Renal cortex interstitium (tissue), 15 donors: ENCODE measurements at places on chromosomes 7 and 10. TPM values are rescaled to one million over a fixed set of nuclear protein-coding genes. Genes with fewer than 3 reads are reported as not detected.

DNA sequence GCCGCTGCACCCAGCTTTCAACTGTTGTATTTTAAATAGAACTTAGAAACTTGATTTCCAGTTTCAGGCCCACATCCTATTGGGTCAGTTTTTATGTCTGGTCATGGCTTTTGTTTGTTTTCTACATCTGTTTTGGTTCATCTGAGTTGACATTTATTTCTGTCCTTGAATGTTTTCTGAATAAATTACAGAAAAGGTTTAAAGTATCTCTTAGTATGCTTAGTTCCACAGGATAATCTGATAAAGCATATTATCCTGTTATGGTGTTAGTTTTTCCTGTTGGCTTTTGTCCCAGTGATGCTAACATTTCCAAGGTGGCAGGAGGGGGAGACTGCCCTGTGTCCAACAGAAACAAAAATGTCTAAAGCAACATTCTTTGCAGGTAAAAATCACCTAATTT lies 733.2 kb downstream of the INHBA start:
- peak; percentile 39 for DNase-seq

- no peak for DNase-seq
Measured at GRCh38 chr7:42372479-42372878, 135.5 kb upstream of the GLI3 start.

- peak; percentile 77 for DNase-seq
Measured at GRCh38 chr7:139588632-139589031, 65.1 kb downstream of the CLEC2L start.

- DNase-seq: no peak
Measured at GRCh38 chr7:91434836-91435235, 170.6 kb downstream of the FZD1 start.

DNA sequence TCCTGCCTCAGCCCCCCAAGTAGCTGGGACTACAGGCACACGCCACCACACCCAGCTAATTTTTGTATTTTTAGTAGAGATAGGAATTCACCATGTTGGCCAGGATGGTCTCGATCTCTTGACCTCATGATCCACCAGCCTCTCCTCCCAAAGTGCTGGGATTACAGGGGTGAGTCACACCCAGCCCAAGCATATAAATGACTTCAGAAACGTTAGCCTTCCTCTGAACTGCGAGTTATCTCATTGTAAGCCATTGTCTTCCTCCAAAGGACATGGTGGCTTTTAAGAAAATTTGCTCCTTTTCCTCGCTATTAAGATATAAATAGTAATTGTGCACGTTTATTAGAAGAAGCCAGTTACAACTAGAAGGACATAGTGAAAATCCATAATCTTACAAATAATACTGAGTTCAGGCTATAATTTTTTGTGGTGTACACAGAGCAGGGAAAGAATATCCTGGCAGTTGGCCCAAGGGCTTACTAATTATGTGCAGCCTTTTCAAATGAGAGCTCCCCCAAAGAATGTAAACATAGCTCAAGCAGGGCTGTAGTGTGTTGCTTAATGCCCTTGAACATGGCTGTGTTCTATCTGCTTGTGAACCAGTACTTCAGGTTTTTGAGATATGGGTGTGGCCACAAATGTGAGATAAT lies 495.8 kb downstream of the PARD3 start:
- DNase-seq: peak; percentile 43

- no peak for DNase-seq
Measured at GRCh38 chr7:45053941-45054340, 34.8 kb downstream of the NACAD start.

GRCh38 chr10:46218921-46219320 lies 67.9 kb upstream of the ANTXRL start:
- no peak for DNase-seq

- no peak for DNase-seq
Measured at GRCh38 chr10:103769176-103769575, 86.2 kb downstream of the SH3PXD2A start.

GRCh38 chr10:61899069-61899531 lies 2.4 kb upstream of the ARID5B start:
- DNase-seq: no peak

GRCh38 chr10:90614631-90615030 lies 243.2 kb downstream of the HTR7 start:
- DNase-seq: no peak

DNA sequence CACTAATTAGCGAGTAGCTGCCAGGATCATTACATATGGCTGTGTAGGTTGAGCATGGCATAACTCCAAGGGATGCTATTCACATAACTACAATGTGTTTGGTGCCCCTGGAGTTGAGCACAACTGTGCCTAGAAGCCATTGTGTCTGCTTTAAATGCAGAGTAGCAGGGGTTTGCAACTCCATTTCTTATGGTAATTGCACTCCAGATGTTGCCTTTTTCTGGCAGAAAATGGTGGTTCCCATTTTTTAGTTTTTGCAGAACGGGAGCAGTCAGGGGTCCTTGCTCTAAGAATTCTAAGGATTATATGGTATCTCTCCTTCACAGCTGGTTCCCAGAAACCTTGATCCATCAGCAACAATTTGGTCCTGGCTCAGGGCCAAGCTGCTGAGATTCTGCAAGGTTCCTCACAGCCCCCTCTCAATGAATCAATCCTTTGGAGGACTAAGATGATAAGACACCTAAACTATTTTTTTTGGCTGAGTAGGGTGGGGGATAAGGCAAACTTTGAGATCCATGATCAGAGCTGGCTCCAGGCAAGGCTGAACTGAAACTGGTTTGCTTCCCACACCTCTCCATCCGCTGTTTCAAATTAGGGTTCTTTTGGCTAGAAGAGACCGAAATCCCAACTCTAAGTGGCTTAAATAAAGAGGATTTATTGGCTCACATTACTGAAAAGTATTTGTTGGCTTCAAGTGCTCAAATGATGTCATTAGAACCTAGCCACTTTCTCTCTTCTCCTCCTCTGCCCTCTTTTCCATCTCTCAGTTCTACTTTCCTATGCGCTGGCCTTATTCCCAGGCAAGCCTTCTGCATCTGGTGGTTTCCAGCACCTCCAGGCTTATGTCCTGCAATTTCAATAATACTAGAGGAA lies 97.5 kb upstream of the CCDC6 start:
- no peak for DNase-seq

- no peak for DNase-seq
Measured at GRCh38 chr7:99433158-99433557, 5.4 kb downstream of the PTCD1 start.

DNA sequence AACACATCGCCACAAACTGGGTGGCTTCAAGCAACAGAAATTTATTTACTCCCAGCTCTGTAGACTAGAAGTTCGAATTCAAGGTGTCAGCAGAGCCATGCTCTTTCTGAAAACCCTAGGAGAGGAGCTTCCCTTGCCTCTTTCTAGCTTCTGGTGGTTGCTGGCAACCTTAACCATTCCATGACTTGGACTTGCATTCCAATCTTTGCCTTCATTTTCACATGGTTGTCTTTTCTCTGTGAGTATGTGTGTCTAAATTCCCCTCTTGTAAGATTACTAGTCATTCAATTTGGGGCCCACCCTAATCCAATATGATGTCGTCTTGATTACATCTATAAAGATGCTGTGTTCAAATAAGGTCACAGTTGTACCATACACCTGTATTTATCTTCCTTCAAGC lies 65.9 kb upstream of the PRKG1 start:
- DNase-seq: no peak

- no peak for DNase-seq
Measured at GRCh38 chr10:52890281-52890680, 117.7 kb upstream of the MBL2 start.

DNA sequence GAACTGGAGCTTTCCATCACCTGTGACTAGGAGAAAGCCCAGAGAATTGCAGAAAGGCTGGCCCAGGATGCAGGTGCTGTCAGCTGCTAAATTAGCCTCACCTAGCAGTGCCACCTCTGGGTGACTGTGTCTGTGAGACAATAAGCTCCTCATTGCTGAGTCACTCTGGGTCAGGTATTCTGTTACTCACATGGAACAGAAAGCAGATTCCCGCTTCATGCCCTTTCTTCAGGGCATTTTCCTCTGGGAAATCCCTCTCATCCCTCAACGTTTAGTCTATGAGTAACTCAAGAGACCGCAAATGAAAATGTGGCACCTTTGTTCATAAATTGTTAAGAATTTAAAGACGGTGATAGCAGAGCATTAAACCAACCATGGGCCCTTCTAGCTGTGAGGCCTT lies 184.0 kb downstream of the ADAM12 start:
- no peak for DNase-seq

DNA sequence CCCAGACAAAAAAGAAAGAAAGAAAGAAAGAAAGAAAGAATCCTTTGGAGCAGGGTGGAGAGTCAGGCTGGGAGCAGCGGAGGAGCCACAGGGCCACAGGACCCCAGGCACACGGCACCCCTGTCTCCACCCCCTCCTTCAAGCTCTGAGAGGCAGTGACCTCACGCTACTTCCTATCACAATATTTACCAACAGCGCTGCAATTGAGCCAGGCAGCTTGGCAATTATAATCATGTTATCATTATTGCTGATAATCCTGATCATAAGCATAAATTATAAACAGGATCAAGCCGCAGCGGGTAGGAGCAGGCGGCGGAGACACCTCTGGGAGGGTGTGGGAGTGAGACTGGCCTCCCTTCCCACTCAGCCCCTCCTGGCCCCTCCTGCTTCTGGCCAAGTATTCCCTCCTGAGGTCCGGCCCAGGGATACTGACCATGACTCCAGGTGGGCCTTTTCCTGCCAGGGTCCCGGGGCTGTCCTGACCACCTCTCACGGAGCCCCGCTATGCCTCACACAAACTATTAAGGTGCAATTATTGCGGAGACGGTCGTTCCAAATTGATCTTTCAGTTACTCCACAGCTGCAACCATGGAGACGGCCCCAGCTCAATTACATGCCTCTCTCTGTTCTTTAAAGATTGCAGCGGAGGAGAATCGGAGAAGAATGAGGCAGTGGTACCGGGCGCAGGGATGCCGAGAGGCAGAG lies 10.0 kb upstream of the GTF2IRD1 start:
- no peak for DNase-seq

DNA sequence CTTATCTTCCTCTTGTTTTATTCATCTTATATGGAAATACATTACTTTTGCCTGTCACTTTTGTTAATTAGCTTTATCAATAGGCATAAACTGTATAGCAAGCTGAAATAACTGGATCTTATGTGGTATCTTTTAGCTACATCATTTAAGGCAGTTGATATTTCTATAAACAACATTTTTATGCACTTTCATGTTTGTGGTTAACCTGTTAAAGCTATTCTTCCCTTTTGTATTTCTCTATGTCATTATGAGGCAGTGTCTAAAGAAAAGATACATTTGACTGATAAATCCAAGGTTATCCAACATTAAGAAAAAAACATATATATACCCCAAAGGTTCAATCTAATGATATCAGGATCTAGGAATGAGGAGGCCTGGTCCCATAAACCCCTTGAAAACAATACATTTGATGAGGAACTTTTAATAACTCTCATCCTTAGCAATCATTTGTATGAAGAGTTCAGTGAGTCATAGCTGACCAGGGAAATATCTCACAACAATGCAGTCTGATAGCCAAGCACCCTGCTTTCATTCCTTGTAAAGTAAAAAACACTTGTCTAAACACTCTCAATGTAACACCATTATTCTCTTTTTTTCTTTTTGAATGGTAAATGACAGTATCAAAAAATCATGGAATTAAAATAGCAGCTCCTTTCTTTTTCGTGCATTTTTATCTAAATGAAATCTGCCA lies 300.9 kb downstream of the NEBL start:
- DNase-seq: no peak

- DNase-seq: no peak
Measured at GRCh38 chr7:54833001-54833467, 74.0 kb upstream of the SEC61G start.

DNA sequence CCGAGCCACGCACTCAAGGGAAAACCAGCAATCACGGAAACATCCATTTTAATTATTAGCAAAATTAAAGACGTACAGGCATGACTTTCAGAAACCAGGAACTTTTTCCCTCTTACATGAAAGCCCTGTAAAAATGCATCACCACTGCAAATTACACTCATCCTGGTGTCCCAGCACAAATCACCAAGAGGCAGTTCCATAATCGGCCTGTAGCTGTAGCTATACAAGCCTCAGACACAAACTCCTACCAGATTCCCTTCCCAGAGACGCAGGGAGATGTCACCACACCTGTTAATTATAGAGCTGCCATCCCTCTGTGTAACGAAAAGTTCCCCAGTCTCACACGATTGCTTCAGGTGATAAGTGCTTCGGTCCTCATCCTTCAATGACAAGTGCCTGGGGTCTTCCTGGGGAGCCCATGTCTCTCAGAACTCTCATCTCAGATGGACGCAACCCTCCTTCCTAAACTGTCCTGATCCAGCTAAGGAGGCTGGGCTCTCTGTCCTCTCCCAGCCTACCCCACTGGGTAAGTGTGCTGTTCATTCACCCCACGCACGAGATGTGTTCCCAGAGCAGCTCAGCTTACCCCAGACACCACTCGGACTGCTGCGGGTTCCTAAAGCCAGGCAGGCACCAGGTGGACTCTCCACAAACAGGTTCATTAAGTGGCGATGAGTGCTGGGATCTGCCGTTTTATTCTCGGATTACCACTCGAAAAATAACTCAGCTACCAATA lies 5.9 kb downstream of the FGFR2 start:
- DNase-seq: no peak

DNA sequence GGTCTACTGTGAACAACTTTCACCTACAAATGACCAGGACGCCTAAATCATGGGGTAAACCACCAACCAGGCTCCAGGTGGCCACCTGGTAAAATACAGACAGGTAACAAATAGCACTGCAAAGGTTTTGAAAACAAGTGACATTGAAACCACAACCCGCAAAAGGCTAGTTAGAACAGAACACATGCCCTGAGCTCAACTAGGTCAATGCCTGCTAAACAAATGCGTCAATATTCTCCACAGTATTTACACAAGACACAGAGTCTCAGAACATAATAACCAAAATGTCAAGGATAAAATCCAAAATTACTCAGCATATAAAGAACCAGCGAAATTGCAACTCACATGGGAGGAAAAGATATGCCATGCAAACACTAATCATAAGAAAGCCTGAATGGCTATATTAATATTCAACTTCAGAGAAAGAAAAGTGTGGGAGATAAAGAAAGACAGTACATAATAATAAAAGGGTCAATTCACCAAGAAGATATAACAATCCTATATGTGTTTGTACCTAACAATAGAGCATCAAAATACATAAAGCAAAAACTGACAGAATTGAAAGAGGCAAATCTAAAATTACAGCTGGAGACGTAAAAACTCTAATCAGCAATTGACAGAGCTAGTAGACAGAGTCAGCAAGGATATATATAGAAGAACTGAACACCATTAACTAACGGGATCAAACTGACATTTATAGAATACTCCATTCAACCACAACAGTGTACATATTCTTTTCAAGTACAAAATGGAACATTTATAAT lies 47.6 kb downstream of the SMURF1 start:
- DNase-seq: no peak

The ANKRD26 gene
- polyA plus RNA-seq: 13.6 TPM

The MICU1 gene
- polyA plus RNA-seq: 75.6 TPM

The SLC13A1 gene
- 24.0 TPM for polyA plus RNA-seq

The PRPS1L1 gene
- polyA plus RNA-seq: not detected

The PBLD gene
- 67.5 TPM for polyA plus RNA-seq

The PRTFDC1 gene
- polyA plus RNA-seq: 41.3 TPM

The AGAP9 gene
- 23.9 TPM for polyA plus RNA-seq

The HDAC9 gene
- 10.2 TPM for polyA plus RNA-seq

The MARVELD1 gene
- polyA plus RNA-seq: 52.5 TPM

The PKD1L1 gene
- polyA plus RNA-seq: 0.22 TPM
